ENCODE measurements at places on chromosomes 6 and 20.

DNA sequence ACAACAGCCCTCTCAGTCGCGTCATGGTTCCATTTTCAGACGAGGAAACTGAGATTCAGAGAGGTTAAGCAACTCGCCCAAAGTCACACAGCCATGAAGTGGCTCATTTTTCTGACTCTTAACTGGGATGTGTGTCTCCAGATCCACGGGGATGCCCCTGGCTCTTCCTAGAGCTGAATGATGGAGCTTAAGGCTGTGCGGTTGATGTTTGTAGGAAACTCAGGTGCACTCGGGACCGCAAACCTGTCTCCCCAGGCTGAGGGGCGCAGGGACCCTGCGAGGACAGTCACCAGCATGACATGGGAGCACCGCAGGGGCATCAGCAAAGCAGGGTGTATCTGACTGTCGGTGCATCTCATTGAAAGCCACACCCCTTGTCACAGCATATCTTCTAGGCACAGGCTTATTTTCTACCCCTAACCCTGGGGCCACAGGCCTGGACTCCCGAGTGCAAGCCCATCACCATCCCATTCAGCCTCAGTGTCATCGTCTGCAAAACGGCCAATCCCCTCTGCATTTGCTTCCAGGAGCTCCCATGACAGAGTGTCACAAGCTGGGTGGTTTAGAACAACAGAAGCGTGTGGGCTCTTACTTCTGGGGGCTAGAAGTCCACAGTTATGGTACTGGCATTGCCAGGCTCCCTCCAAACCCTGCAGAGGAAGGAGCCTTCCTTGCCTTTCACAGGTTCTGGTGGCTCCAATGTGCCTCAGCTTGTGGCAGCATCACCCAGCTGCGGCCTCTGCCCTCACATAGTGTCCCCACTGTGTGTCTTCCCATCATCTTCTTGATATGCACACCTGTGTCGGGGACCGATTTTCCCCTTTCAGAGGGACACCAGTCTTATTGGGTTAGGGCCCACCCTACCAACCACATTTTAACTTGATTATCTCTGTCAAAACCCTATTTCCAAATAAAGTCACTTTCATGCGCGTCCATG, 9.9 kb upstream of the ARHGAP40 start:
- no peak for DNase-seq

DNA sequence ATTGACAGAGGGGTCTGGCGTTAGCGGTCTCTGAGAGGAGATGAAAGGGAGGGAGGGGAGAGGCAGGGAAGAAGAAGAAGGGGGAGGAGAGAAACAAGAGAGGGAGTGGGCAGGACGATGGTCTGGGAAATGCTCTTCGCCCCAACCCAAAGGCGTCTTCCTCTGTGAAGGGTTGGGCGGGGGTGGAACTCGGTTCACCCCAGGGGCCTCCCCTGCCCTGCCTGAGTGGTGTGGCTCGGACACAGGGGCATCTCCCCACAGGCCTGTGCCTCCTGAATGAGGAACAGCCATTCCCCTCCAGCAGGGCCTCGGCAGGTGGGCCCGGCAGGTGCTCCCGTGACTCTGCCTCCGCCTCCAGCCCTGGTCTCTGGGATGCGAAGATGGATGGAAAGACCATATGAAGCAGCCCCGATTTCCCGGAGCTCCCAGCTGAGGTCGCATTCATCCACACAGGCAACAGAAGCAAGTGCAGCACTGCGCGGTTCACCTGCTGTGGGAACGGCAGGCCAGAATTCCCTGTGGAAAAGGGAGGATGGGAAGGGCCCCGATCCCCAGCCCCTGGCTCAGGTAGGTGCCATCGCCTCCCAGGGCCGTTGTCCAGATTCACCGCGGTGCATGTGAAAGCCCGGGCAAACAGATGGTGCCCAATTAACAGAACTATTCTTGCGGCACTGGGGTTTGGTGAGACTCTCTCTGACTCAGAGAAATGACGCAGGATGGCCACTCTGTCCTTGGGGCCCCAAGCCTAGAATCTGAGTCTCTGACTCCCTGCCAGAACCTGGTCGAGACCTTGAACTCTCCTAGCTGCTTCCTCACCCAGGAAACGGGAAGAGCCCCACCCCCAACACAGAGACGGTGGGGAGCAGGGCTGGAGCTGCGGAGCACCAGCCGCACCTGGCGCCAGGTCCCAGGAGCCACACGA, 29.4 kb upstream of the RPS6KA2 start:
- no peak for DNase-seq

DNA sequence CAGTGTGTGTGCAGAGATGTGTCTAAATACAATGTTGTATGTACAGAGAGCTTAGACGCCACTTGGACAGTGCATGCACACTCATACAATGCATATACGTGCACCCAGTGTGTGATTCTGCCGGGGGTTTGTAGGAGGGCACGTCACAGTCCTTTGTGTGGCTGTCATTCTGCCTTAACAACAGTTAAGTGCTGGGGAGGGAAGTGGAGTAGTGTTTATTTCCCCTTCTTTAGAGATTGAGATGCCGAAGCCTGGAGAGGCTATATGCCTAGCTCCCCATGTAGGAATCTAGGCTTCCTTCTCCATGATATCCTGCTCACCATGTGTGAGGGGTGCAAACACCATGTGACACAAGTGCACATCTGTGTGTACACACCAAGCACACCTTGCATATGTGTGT, 38.2 kb downstream of the MDFI start:
- DNase-seq = no peak

DNA sequence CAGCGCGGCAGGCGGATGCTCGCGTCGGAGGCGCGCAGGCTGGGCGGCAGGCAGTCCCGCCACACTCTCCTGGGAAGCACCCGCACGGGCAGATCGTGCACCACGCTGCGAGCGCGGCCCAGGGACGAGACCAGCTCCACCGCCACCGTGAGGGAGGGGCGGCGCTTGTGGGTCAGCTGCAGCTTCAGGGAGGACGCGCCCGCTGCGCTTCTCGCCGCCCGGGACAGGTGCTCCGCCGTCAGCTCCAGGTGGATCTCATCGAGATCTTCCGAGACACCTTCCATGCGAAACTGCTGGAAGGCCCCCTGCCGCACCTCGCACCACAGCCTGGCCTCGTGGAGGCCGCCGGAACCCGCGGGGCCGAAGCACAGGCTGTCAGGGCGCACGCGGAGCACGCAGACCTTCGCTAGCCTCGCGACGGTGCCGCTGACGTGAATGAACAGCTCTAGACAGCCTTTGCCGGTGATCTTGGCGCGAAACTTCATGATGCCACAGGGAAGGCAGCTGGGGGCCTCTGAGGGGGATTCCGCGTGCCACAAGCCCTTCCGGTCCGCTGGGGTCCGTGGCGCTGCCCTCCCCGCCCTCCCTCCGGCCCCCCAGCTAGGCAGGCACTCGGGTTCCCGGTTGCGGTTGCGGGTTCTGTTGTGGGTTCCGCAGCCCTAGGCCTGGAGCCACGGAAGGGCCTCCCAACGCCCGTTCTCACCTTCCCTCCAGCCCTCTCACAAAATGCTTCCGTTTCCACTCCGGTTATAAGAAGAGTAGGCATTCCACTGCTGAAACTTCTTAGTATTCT, at the start of gene HUS1B:
HUS1B (minus strand) TSS at position 641 of the 793 bp plus-strand sequence; CDS start at position 485, 156 bp downstream.
- DNase-seq = no peak

DNA sequence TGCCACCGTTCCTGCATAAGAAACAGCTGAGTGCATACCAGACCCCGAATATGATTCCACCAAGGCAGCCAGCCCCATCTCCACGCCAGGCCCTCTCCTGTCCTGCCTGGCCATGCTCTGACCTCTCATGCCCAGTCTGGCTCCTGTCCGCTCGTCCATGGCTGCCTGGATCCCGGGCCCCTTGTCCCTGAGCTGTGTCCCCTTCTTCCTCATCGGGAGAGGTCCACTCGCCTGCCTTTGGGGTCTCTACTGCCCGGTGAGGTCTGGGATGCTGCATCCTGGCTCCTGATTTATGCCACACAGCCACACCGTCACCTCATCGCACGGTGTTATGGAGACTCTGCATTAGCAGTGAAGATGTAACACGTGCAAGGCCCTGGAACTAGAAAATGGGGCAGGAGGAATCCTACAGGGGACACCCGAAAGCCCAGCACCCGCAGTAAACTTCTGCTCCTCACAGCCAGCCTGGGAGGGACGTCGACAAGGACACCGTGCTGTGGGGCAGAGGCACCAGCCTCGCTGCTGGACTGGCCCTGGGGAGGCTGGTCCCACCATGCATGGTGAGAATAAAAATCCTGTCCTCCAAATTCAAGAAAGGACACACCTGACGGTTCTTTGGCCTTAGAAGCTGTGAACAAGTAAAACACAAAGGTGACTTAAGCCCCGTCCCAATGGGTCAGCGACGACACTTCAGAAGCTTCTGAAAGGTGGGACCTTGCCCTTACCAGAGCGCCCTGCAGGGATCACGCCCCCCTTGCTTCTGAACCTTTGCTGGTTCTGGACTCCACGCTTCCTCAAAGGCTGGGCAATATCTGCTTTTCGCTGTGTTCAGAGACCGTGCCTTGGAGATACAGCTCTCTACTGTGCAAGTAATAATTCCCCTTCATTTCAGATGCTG, 103.0 kb downstream of the DLL1 start:
- DNase-seq = peak; percentile 46

GRCh38 chr6:75863001-75863400, 114.0 kb downstream of the MYO6 start:
- no peak for DNase-seq

DNA sequence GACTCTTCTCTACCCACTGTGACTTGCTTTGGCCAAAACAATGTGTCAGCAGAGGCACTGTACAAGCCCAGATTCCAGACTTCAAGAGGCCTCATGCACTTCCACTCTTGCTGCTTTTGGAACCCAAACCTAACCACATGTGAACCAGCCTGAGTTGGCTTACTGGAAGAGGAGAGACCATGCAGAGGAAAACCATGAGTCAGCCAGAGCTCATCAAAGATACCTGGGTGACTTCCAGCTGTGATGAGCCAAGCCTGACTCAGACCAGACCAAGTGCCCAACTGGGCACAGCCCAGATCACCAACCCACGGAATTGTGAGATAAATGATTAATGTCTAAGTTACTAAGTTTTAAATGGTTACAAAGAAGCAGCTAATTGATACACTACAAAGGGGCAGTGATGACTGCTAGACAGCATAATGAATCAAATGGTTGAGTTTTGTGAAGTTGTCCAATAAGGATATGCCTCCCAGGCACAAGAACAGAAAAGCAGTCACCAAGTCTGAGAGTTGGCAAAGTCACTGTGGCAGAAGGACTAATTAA, 16.2 kb upstream of the BEND6 start:
- no peak for DNase-seq

DNA sequence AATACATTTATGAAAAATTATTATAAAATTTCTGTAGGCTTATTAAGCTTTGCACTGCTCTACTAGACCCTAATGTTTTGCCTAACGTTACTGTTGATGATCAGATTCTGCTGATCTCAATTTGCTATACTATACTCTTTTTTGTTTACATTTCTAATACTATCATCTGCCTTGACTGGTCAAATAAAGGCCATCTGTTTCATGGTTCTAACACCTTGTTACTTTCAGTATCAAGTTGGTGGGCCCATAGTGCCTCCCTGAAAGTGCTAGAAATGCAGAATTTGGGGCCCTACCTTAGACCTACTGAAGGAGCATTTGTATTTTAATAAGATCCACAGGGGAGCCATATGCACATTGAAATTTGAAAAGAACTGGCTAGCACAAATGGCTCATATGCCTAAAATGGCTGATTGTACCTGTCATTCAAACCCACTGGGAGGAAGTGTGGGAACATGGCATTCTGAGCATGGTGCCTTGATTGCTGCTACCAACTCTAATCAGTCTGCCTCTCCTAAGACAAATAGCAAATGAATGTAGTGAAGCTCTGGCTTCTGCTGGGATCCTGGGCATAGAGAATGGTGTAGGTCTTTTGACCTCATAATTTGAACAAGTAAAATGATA, 199.1 kb upstream of the BTBD3 start:
- DNase-seq = no peak

DNA sequence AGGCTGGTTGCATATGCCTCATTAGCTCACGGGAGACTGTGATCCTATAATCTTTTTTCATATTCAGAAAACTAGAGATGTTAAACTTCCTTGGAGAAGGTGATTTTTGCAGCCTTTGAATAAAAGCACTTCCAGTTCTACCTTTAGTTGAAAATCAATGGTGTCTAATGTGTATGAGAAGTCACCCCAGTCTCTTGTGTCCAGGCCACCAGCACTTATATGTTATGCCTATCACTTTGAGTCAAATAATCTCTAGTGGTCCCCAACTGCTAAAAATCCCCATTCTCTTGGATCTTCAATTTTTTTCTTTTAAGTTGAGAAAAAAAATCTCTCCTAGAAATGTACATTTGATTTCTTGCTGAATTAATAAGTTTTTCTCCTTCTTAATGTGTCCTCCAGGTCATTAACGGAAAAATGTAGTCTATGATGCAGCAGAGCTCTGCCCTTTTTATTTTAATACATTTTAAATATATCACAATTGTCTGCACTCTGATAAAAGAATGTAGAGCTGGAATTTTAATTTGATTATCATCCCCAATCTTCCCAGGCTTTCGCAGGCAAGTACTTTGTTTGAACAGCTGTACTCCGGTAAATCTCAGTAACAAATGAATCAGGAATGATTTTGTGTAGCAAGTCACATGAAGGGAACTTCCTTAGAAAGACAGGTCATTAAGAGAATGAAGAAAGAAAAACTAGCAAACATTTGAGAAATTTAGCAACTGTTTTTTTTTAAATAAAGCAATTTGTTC, 147.0 kb downstream of the SOX4 start:
- no peak for DNase-seq

GRCh38 chr20:208942-209566, 18.0 kb upstream of the DEFB129 start:
- no peak for DNase-seq

DNA sequence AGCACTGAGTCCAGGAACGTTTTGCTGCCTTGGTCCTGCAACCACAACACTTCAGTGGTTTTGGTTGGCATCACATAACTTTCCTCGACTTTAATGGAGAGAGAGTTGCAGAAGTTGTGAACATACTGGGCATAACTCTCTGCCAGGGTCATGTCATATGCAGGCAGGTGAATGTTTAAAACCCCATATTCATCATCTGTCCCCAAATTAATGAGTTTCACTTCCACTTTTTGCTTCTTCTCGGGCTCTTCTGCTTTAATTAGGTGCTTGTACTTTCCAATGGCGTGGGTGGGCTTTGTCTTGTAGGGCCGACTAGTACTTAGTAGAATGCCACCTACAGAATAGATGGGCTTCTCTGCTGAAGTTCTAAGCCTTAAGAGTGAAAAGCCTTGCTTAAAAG, 45.2 kb upstream of the TFAP2A start:
- no peak for DNase-seq

GRCh38 chr20:16848061-16848460, 99.9 kb downstream of the OTOR start:
- no peak for DNase-seq

GRCh38 chr6:161435748-161436070, 161.8 kb upstream of the AGPAT4 start:
- no peak for DNase-seq

DNA sequence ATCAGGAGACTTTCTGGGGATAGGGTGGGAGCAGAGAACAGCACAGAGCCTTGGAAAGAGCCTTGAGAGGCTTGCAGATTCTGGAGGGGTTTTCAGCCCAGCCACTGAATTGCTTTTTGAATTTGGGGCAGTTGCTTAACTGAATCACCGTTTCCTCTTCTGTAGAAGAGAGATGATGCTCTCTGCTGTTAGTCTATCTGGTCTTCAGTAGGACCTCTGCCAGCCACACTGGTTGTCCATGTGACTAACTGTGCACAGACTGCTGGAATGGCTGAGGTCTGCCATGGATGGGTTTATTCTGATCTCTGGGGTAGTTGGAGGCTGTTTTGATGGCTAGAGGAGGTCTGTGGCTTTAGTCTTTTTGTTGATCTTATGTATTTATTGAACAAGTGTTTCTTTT, 21.4 kb upstream of the PRDM1 start:
- DNase-seq = no peak
